CD4-positive, CD25-positive, alpha-beta regulatory T cell (primary cell): ENCODE measurements at places on chromosomes 16 and 17. TPM values are rescaled to one million over a fixed set of nuclear protein-coding genes. Genes with fewer than 3 reads are reported as not detected.

The EVPLL gene
- polyA plus RNA-seq, result not detected

The SEZ6L2 gene
- not detected for polyA plus RNA-seq

The PPM1E gene
- polyA plus RNA-seq, result not detected

The CPNE2 gene
- polyA plus RNA-seq, result 54.7 TPM

The FBXW10 gene
- polyA plus RNA-seq, result not detected

The MPG gene
- polyA plus RNA-seq, result 82.4 TPM

The EFCAB13 gene
- polyA plus RNA-seq, result 3.1 TPM

The TEDC2 gene
- 0.67 TPM for polyA plus RNA-seq

The SEPTIN12 gene
- not detected for polyA plus RNA-seq

The METTL22 gene
- 7.6 TPM for polyA plus RNA-seq

The TTYH2 gene
- polyA plus RNA-seq, result 9.0 TPM

The EIF4A3 gene
- polyA plus RNA-seq, result 108 TPM

The TM4SF5 gene
- not detected for polyA plus RNA-seq

The ALDH3A1 gene
- not detected for polyA plus RNA-seq

The PDILT gene
- not detected for polyA plus RNA-seq

The SSTR5 gene
- polyA plus RNA-seq, result not detected

The EVPL gene
- not detected for polyA plus RNA-seq

The TMEM204 gene
- polyA plus RNA-seq, result 59.8 TPM

The TLCD3B gene
- not detected for polyA plus RNA-seq

The STH gene
- not detected for polyA plus RNA-seq

The CLDN7 gene
- 0.82 TPM for polyA plus RNA-seq

The PRR11 gene
- 1.5 TPM for polyA plus RNA-seq

The GPR179 gene
- not detected for polyA plus RNA-seq

The CALB2 gene
- polyA plus RNA-seq, result not detected
